Stimulated activated CD4-positive, alpha-beta T cell treated with anti-CD3 and anti-CD28 coated beads, Interleukin-1b, Interleukin-23, amount 100 ng/mL, for 1 hour (primary cell): ENCODE measurements at places on chromosomes 5 and 9.
A peak's percentile ranks its signal among the peaks of the same experiment; 100 is the strongest.

GRCh38 chr5:74092766-74093165, 466.8 kb downstream of the ARHGEF28 start:
- DNase-seq = no peak

GRCh38 chr5:145718956-145719355, 116.2 kb downstream of the PRELID2 start:
- no peak for DNase-seq

DNA sequence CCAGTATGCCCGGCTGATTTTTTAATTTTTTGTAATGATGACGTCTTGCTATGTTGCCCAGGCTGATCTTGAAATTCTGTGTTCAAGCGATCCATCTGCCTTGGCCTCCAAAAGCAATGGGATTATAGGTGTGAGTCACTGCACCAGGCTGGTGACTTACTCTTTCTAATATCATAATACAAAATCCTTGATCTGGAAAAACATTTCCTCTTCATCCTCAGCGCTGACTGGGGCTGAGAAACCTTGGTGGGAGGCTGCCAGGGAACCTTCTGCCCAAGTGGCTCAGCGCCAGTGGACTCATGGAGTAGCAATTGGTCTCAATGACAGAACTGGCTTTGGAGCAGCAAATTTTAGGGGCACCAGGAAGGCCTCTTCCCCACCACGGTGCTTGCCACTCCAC, 17.5 kb upstream of the SEMA4D start:
- DNase-seq = no peak

DNA sequence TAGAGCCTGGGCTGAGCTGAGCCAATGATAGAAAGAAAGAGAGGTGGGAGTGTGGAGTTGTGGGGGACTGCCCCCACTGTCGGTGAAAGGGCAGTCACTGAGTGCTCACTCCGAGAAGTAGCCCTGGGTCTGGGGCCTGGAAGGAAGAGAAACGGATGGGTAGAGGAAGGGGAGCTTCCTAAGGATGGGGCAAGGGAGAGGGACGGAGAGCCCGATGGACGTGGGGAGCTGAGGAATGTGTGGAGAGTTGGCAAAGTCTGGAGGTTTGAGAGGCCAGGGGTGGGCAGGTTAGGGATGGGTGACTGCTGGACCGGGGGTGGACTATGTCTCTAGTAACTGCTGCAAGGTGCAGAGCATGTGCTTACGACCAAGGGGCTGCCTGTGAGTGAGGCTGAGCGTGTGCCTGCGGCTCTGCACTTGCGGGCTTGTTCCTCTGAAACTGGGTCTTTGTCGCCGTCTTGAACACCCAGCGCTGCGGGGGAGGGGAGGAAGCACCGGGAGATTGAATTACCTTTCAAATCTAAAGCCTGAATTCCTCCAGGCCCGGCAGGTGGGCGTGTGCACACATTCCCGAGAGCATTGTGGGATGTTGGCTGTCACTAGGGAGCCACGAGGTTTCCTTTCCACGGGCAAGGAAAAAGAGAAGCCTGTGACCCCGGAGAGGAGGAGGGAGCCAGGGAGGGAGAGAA, 76.4 kb upstream of the ARAP3 start:
- no peak for DNase-seq

- no peak for DNase-seq
Observed at GRCh38 chr5:99191206-99191745, 262.5 kb upstream of the CHD1 start.

GRCh38 chr5:163695830-163696578, 190.6 kb downstream of the MAT2B start:
- no peak for DNase-seq

- no peak for DNase-seq
Observed at GRCh38 chr5:78588507-78588906, 60.1 kb downstream of the LHFPL2 start.

GRCh38 chr9:96686638-96687335, 31.7 kb upstream of the PRXL2C start:
- peak; percentile 27 for DNase-seq

DNA sequence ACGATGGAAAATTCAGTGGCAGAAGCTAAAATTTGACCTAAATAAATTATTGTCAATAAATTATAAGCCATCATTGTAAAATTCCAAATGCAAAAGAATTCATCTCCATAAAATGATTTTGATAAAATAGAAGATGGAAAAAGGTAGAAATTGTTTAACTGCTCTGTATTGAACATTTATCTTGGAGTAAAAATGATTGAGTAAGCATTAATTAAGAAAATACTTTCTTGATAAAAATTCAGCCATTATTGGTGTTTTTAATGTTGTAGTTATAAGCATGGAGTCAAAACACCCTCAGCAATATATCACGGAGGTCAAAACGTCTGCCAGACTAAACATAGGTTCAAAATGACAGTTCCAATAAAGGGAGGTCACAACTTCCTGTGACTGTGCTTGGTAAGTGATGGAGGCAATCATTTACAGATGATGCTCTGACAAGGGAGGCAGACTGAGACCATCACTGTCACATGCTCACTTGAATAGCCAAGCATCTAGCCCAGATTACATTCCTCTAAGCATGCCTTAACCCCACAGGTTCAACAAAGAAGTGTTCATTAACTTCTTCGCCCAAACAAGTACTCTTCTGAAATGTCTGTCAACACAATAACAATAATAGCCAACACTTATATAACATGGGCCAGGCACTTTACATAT, 69.5 kb downstream of the SH3TC2 start:
- no peak for DNase-seq
